A549 (cell line): ENCODE measurements at places on chromosomes 6 and 20.

DNA sequence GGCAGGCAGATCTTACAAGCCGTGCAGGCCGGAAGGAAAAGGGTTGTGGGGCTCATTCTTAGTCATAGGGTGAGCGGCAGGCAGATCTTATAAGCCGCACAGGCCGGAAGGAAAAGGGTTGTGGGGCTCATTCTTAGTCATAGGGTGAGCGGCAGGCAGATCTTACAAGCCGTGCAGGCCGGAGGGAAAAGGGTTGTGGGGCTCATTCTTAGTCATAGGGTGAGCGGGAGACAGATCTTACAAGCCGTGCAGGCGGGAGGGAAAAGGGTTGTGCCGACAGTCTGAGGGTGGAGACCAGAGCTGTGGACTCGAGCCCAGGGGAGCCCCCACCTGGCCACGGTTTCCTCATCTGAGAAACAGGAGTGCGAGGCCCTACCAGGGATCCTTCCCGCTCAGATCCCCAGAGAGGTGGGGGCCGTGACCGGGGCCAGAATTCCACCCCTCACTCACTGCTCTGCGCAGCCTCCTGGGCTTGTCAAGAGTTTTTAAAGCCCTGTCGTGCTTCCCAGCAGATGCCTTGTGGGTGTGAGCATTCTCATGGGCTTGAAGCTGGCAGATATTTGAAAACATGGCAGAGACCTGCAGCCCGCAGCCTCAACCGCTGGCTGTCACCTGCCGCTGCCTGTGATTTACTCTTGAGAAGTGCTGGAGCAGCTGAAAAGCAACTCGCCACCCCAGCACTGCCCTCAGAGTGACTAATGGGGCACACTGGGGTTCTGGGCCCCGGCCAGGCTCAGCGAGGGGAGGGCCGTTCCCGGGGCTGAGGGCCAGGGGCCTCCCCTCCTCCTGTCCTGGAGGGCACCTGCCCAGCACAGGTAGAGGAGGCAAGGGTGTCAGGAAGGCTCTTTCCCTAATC is 31.9 kb downstream of the NTSR1 start:
- peak; percentile 83 for DNase-seq

GRCh38 chr20:32792731-32793458 is 26.9 kb upstream of the MAPRE1 start:
- no peak for DNase-seq

DNA sequence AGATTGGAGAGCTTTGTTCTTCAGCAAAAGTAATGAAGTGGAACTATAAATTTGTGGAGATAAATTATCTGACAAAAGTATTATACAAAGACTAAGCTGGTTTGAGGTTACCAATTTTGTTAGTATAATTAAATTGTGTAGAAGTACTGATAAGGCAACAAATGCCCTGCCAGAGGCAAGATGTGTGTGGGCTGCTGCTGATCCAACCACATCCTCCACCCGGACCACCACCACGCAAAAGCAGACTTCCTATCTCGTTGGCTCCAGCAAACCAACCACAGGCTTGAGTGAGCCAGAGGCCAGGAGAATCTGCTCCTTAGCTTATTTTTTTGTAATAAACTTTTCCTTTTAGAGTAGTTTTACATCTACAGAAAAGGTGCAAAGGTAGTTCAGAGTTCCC is 1.1 kb upstream of the MYLK4 start:
- DNase-seq, result no peak

DNA sequence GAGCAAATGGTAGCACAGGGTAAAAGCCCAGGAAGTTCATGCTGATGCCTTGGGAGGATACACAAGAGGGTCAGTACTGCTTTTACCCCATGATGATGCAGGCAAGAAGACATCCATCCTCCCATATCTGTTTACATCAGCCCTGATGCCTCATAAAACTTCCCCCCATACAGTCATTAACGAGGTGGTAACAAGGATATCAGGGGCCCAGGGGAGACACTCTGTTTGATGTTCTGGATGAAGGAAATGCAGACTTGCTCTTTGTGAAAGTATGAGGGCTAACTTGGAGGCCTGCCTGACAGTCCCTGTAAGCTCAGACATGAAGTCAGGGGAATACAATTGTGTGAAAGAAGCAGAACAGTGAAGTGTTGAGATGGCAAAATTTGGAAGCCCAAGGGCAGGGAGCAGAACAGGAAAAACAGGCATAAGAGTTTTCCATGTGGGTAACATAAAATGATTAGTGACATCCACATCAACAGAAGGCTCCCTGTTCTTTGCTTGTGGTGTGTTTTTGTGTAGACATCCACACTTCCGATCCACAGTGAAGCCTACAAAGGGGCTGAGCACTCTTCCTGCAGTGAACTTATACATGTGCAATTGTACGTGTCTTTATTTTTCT is 813.4 kb downstream of the MAFB start:
- DNase-seq, result no peak

GRCh38 chr6:31834367-31835250 is 7.1 kb downstream of the HSPA1B start:
- DNase-seq, result peak; percentile 77

- no peak for DNase-seq
These were observed 156.3 kb downstream of the KIF6 start for GRCh38 chr6:39568896-39569295.

- DNase-seq, result no peak
These were observed 63.0 kb downstream of the EZR start for GRCh38 chr6:158756126-158756525.

GRCh38 chr6:25777031-25777430 is 22.5 kb downstream of the SLC17A4 start:
- no peak for DNase-seq

- no peak for DNase-seq
These were observed 387.3 kb upstream of the ADGRB3 start for GRCh38 chr6:68247782-68248181.

DNA sequence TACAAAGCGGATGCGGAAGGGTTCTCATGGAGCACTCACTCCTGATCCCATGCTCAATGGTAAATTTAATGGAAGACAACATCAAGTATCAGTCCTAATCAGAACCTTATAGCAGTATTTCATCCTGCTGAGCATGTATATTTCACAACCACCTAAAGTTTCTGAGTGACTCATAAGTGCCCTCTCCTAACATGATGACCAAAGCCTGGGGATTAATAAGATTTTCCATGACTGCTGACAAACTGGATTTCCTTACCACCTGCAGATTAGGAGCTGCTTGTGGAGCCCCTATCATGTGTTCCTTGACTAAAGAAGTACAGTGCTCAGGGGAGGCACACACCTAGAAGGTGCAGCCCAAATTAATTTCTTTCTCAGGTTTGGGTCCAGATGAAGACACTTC is 112.8 kb downstream of the INSM1 start:
- DNase-seq, result peak; percentile 19

DNA sequence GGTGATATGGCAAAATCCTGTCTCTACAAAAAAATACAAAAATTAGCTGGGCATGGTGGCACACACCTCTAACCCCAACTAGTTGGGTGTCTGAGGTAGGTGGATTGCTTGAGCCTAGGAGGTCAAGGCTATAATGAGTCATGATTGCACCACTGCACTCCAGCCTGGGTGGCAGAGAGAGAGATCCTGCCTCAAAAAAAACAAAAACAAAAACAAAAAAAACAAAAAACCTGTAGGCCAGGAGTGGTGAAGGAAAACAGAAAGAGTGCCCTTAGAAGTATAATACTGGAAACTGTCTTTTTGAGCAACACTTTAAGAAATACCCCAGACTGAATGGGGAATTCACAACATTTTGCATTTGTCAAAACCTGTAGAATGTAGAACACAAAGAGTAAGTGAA is 85.3 kb downstream of the JARID2 start:
- DNase-seq, result no peak

DNA sequence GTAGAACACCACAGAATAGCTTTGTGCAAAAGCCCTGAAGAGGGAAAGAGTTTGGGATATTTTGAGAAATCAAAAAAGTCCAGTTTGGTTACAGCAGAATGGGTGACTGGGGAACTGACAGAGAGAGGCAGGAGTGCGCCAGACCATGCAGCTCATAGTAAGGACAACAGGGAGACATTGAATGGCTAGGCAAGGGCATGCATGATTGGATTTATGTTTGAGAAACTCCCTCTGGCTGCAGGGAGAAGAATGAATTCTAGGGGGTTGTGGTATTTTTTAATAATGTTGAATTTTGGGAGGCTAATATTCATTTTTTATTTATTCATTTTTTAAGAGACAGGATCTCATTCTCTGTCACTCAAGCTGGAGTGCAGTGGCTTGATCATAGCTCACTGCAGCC is 49.9 kb downstream of the TGM2 start:
- DNase-seq, result no peak
